ENCODE measurements at places on chromosomes 1 and 21. TPM values are rescaled to one million over a fixed set of nuclear protein-coding genes. Genes with fewer than 3 reads are reported as not detected.
A peak's percentile ranks its signal among the peaks of the same experiment; 100 is the strongest.

The DHDDS gene
- total RNA-seq: 60.2 TPM

The DENND1B gene
- 15.0 TPM for total RNA-seq

The TNN gene
- not detected for total RNA-seq

The GOLT1A gene
- total RNA-seq: not detected

The INSRR gene
- 0.68 TPM for total RNA-seq

The SRM gene
- total RNA-seq: 334 TPM

The KIAA1614 gene
- total RNA-seq: 0.16 TPM

The VHLL gene
- total RNA-seq: 0.54 TPM

The GNG4 gene
- total RNA-seq: 77.2 TPM

DNA sequence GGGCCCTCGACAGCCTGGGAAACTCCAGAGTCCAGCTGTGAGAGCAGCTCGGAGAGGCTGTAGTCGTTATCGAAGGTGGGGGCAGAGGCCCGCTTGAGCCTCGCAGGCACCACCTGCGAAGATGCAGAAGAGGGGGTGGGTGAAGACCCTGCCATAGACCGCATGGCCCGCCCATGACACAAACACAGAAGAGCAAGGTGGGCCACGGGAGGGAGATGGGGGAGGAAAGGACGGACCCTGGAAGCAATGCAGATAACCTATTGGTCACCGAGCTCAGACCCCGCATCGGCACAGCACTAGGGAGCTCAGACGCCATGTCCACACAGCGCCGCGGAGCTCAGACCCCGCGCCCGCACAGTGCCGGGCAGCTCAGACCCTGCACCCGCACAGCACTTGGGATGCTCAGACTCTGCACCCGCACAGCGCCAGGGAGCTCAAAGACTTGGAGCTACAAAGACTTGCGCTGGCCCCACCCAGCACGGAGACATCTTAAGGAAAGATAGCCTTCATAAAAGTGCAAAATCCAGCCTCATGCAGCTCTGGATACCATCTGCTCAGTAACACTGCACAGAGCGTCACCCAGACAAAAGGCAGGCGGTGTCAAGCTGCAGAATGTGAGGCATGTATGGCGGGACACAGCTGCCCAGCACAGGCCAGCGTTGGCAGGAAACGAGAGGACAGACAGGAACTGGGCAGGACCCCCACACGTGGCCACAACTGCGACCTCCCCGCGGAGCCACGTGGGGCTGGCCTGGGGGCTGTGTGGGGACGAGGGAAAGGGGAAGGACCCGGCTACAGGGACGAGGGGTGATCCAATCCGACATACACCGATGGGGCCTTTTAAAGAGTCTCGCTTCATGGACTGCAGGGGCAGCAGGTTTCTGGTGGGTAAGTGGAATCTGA is 22.6 kb downstream of the RIPK4 start:
- H3K27me3 ChIP-seq: no peaks in the 10 kb centered on the region
- no peaks in the 10 kb centered on the region for H3K36me3 ChIP-seq
- DNase-seq: no peak
- H3K4me3 ChIP-seq: no peak overlapping the region
- no peak overlapping the region for H3K27ac ChIP-seq

DNA sequence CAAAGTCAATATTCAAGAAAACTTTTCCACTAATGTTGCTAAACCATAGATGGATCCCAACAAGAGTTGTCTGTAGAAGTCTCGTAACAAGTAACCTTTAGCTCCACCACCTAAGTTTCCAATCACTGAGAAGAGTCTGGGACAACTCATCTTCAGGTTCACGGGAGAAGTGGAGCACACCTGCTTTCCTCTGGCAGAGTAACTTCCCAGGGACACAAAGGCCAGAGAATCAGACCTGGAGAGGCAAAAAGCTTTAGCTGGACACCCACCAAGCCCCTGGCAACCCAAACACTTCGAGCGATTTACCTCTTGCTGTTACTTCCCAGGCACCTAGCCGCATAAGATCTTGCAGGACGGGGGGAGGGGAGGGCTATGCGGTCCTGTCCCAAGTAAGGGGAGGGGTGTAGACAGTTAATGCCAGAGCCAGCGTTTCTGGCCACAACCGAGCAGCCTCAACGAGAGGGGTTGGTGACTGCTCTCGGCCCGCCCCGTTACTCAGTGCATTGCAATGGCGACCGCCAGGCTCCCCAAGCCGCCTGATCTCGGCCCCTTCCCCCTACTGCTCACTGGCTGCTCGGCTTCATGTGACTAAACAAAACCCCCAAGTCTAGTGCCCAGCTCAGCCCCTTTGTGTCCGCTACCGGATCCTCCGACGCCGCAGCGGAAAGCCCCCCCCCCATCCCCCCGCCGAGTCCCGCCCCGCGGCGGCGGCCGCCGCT is 709 bp downstream of the ZNF644 start:
- peaks cover 44% of the 10 kb centered on the region for H3K4me1 ChIP-seq
- H3K36me3 ChIP-seq: peaks cover 27% of the 10 kb centered on the region
- DNase-seq: peak; percentile 91
- peak overlapping the region; percentile 96 for H3K4me3 ChIP-seq

- H3K36me3 ChIP-seq: no peaks in the 10 kb centered on the region
- H3K4me1 ChIP-seq: no peaks in the 10 kb centered on the region
- peaks cover 2% of the 10 kb centered on the region for H3K27me3 ChIP-seq
- DNase-seq: peak; percentile 26
- no peak overlapping the region for H3K27ac ChIP-seq
- no peak overlapping the region for H3K4me3 ChIP-seq
These were observed 467.8 kb downstream of the CAMTA1 start for GRCh38 chr1:7253118-7253480.

- peaks cover 3% of the 10 kb centered on the region for H3K4me1 ChIP-seq
- H3K4me3 ChIP-seq: no peak overlapping the region
- peaks cover 20% of the 10 kb centered on the region for H3K36me3 ChIP-seq
- no peaks in the 10 kb centered on the region for H3K27me3 ChIP-seq
- no peak overlapping the region for H3K27ac ChIP-seq
These were observed 72.9 kb downstream of the SCMH1 start for GRCh38 chr1:41169066-41169798.

- no peaks in the 10 kb centered on the region for H3K27me3 ChIP-seq
- no peak overlapping the region for H3K27ac ChIP-seq
- H3K4me1 ChIP-seq: no peaks in the 10 kb centered on the region
- no peaks in the 10 kb centered on the region for H3K36me3 ChIP-seq
These were observed 38.6 kb upstream of the WLS start for GRCh38 chr1:68270951-68271350.

- no peaks in the 10 kb centered on the region for H3K27me3 ChIP-seq
- peaks cover 20% of the 10 kb centered on the region for H3K4me1 ChIP-seq
- no peak overlapping the region for H3K4me3 ChIP-seq
- peaks cover 60% of the 10 kb centered on the region for H3K36me3 ChIP-seq
These were observed 7.1 kb downstream of the SLC37A1 start for GRCh38 chr21:42520628-42521253.

DNA sequence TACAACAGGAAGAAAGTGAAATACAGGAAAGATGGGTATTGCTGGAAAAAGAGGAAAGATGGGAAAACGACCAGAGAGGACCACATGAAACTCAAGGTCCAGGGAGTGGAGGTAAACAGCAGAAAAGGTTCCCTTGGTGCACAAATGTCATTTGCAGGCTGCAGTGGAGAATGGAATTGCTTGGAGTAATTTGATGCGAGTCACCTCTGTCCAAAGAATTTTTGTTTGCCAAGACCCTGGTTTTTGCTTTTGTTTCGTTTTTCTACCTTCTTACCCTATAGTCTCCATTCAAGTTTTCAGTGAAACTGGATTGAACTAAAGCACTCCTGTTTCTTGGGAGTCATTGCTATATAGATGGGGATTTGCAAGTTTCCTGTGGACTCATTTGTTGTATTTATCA is 464.3 kb downstream of the CAMTA1 start:
- H3K27me3 ChIP-seq: peaks cover 6% of the 10 kb centered on the region
- H3K4me1 ChIP-seq: no peaks in the 10 kb centered on the region
- no peak overlapping the region for H3K4me3 ChIP-seq
- DNase-seq: no peak

GRCh38 chr1:33004613-33005012 is 32.1 kb downstream of the AK2 start:
- no peak overlapping the region for H3K4me3 ChIP-seq
- no peaks in the 10 kb centered on the region for H3K27me3 ChIP-seq
- DNase-seq: no peak
- peak overlapping the region; percentile 7 for H3K27ac ChIP-seq

GRCh38 chr1:185680453-185680852 is 53.7 kb upstream of the HMCN1 start:
- H3K36me3 ChIP-seq: no peaks in the 10 kb centered on the region
- DNase-seq: peak; percentile 70

GRCh38 chr1:40039245-40039756 is 1.2 kb upstream of the CAP1 start:
- H3K4me3 ChIP-seq: peak overlapping the region; percentile 93
- no peaks in the 10 kb centered on the region for H3K27me3 ChIP-seq
- H3K36me3 ChIP-seq: peaks cover 30% of the 10 kb centered on the region
- H3K4me1 ChIP-seq: peaks cover 56% of the 10 kb centered on the region
- peak overlapping the region; percentile 95 for H3K27ac ChIP-seq

DNA sequence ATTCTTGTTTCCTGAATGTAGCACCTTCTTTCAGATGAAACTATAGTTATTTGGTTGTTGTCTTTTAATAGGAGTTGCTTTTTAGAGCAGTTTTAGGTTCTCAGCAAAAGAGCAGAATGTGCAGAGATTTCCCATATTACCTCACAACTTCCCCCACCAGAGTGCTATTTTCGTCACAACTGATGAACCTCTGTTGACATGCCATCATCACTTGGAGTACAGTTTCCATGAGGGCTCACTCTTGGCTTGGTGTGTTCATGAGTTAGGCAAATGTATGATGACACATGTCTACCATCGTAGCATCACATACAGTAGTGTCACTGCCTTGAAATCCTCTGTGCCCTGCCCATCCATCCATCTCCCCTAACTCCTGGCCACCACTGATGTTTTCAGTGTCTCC is 3.7 kb downstream of the IBA57 start:
- H3K4me3 ChIP-seq: no peak overlapping the region
- peaks cover 18% of the 10 kb centered on the region for H3K4me1 ChIP-seq
- no peaks in the 10 kb centered on the region for H3K27me3 ChIP-seq
- no peaks in the 10 kb centered on the region for H3K36me3 ChIP-seq
- no peak for DNase-seq
- no peak overlapping the region for H3K27ac ChIP-seq

DNA sequence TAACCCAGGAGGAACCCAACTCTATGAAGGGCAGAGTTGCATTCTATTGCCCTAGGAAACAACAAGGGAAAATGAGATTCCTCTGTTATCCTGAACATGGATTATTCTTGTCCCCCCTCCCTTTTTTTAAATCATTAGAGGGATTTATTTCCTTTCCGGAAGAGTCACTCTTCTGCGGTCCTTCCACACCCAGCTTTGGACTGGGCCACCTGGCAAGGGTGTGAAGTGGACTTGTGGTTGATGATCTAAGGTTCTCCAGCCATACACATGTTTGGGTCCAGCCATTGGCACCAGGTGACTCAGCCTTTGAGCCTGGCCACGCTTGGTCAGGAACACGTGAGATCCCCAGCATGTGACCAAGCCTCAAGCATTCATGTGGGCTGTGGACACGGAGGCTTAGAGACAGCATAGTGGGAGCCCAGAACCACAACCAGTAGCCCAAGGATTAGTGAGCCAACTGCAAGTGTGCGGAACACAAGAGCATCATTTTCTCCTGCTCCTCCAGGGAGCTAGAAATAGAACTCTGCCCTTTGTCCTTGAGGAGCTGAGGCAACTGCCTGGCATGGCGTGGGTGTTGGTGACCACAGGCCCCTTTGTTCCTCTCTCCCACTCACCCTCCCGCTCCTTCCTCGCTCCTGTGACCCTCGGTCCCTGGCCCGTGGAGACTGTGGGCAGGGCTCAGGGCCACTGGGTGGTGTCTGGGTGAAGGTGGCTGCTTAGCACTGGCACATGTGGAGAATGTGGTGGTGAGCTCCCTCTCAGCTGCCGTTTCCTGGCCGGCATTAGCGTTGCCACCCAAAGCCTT is 50.1 kb downstream of the NENF start:
- H3K27ac ChIP-seq: no peak overlapping the region
- peaks cover 18% of the 10 kb centered on the region for H3K27me3 ChIP-seq
- peaks cover 1% of the 10 kb centered on the region for H3K4me1 ChIP-seq
- no peak for DNase-seq
- H3K36me3 ChIP-seq: no peaks in the 10 kb centered on the region

- no peak overlapping the region for H3K4me3 ChIP-seq
- H3K27me3 ChIP-seq: no peaks in the 10 kb centered on the region
- DNase-seq: no peak
- H3K27ac ChIP-seq: no peak overlapping the region
These were observed 379.2 kb upstream of the ADAMTS5 start for GRCh38 chr21:27346041-27346448.

- peaks cover 22% of the 10 kb centered on the region for H3K27me3 ChIP-seq
- H3K27ac ChIP-seq: peak overlapping the region; percentile 93
- peaks cover 30% of the 10 kb centered on the region for H3K4me1 ChIP-seq
- peak; percentile 87 for DNase-seq
- H3K4me3 ChIP-seq: peak overlapping the region; percentile 77
These were observed 87.5 kb upstream of the SGIP1 start for GRCh38 chr1:66446261-66447001.

GRCh38 chr21:29145354-29145782 is 14.9 kb downstream of the MAP3K7CL start:
- H3K36me3 ChIP-seq: peaks cover under 1% of the 10 kb centered on the region
- H3K27ac ChIP-seq: peak overlapping the region; percentile 73
- peaks cover 16% of the 10 kb centered on the region for H3K4me1 ChIP-seq
- H3K4me3 ChIP-seq: no peak overlapping the region
- DNase-seq: no peak

GRCh38 chr1:156212130-156212529 is 677 bp upstream of the PMF1 start:
- H3K4me3 ChIP-seq: peak overlapping the region; percentile 98
- peaks cover 31% of the 10 kb centered on the region for H3K4me1 ChIP-seq
- peak overlapping the region; percentile 99 for H3K27ac ChIP-seq
- no peaks in the 10 kb centered on the region for H3K27me3 ChIP-seq

DNA sequence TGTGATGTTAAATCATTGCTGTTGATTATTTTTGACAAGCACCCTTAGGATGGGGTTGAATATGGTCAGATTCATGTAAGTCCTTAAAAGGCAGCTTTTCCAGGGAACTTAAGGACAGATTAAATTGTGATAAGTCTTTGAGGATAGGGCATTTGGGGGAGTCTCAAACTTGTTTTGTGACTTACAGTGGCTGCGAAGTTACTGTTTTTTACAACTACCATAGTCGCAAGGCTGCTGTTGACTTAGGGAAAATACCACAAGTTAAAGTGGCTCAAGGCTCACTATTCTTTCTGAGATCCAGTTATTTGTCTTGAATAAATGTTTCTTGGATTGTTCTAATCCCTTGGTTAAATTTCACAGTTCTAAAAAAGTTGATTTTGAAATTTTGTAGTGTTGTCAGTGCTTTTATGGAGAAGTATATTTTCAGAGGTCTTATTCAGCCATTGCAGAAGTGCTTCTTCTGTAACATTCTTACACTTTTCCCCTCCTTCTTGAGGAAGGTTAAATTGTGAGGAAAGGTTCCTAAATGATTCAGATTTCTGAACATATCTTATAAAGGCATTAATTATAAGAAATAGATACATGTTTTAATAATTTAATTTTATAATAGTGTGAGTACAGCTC is 47.0 kb upstream of the MPC2 start:
- H3K27ac ChIP-seq: no peak overlapping the region
- no peaks in the 10 kb centered on the region for H3K27me3 ChIP-seq
- peaks cover 6% of the 10 kb centered on the region for H3K4me1 ChIP-seq
- H3K4me3 ChIP-seq: no peak overlapping the region
- DNase-seq: no peak

- H3K4me3 ChIP-seq: peak overlapping the region; percentile 46
- no peaks in the 10 kb centered on the region for H3K36me3 ChIP-seq
- H3K27me3 ChIP-seq: peaks cover 10% of the 10 kb centered on the region
- H3K4me1 ChIP-seq: peaks cover 2% of the 10 kb centered on the region
These were observed 30.5 kb downstream of the LRRC3 start for GRCh38 chr21:44485796-44486195.

All from activated CD4-positive, alpha-beta T cell treated with anti-CD3 and anti-CD28 coated beads, Interleukin-2, amount 10 ng/mL, durations not matched to agents 24 days and 14 days (primary cell).